ENCODE measurements at places on chromosomes 1 and 21.

- no peak for DNase-seq
Observed at GRCh38 chr1:5756434-5757186, 235.6 kb downstream of the NPHP4 start.

GRCh38 chr1:38133756-38134155 is 87.2 kb upstream of the POU3F1 start:
- no peak for DNase-seq

DNA sequence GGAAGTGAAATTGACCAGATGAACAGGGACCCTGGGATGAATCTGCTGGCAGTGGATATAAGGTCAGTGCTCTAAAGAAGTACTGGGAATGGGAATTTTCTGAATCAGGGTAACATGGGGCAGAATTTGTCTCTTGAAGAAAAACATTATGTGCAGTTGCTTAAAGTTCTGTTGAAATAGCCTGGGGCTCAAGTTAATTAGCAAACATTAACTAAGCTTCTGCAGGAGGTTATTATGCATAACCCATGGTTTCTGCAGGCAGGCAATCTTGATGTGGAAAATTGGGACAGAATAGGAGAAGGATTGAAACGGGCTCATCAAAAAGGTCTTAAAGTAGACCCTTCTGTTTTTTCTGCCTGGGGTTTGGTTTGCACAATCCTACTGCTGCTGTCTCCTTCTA is 14.0 kb downstream of the GSTM5 start:
- DNase-seq: no peak

- DNase-seq: no peak
Observed at GRCh38 chr1:55333461-55333860, 118.3 kb upstream of the USP24 start.

- no peak for DNase-seq
Observed at GRCh38 chr21:36945496-36946138, 20.9 kb downstream of the HLCS start.

GRCh38 chr1:113135460-113135859 is 62.5 kb downstream of the LRIG2 start:
- no peak for DNase-seq

GRCh38 chr1:60802884-60803283 is 279.5 kb upstream of the NFIA start:
- no peak for DNase-seq

GRCh38 chr1:44810101-44810761 is 1.9 kb downstream of the BTBD19 start:
- DNase-seq: no peak

DNA sequence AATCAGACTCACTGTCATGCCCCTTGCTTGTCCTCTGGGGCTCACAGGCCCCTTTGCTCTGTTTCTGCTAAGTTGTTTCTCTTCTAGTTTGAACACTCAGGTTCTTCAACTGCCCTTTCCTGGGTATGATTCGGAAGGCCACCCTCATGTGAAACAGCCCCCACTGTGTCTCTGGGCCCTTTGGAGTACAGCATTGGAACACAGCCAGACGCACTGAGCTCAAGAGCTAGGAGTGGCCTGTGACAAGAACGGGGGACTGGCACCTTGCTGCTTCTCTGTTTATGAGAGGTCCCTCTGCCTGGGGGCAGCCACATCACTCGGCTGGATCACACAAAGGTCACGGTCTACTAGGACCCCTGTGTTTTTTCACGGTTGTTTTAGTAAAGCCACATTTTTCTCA is 114.4 kb upstream of the ZC3H12A start:
- DNase-seq: no peak

- no peak for DNase-seq
Observed at GRCh38 chr1:111768625-111769024, 12.9 kb downstream of the DDX20 start.

- DNase-seq: no peak
Observed at GRCh38 chr21:41031701-41032220, 136.2 kb upstream of the BACE2 start.

GRCh38 chr1:81584398-81584797 is 216.3 kb upstream of the ADGRL2 start:
- DNase-seq: no peak

DNA sequence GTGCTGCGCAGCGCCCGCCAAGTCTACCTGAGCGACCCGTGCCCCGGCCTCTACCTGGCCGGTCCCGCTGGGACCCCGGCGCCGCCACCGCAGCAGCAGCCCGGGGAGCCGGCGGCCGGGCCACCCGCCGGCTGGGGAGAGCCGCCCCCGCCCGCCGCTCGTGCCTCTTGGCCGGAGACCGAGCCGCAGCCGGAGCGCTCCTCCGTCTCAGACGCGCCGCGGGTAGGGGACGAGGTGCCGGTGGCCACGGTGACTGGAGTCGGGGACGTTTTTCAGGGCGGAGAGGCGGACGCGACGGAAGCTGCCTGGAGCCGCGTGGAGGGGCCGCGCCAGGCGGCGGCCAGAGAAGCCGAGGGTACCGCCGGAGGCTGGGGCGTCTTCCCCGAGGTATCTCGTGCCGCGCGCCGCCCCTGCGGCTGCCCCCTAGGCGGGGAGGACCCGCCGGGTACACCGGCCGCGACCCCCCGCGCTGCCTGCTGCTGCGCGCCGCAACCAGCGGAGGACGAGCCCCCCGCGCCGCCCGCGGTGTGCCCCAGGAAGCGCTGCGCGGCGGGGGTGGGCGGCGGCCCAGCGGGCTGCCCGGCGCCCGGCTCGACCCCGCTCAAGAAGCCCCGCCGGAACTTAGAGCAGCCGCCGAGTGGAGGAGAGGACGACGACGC is 646 bp downstream of the IER5 start:
- no peak for DNase-seq

- no peak for DNase-seq
Observed at GRCh38 chr1:164650531-164650930, 91.5 kb downstream of the PBX1 start.

- no peak for DNase-seq
Observed at GRCh38 chr21:27526451-27526850, 559.6 kb upstream of the ADAMTS5 start.

GRCh38 chr1:155121249-155121648 is 6.4 kb upstream of the EFNA1 start:
- no peak for DNase-seq

DNA sequence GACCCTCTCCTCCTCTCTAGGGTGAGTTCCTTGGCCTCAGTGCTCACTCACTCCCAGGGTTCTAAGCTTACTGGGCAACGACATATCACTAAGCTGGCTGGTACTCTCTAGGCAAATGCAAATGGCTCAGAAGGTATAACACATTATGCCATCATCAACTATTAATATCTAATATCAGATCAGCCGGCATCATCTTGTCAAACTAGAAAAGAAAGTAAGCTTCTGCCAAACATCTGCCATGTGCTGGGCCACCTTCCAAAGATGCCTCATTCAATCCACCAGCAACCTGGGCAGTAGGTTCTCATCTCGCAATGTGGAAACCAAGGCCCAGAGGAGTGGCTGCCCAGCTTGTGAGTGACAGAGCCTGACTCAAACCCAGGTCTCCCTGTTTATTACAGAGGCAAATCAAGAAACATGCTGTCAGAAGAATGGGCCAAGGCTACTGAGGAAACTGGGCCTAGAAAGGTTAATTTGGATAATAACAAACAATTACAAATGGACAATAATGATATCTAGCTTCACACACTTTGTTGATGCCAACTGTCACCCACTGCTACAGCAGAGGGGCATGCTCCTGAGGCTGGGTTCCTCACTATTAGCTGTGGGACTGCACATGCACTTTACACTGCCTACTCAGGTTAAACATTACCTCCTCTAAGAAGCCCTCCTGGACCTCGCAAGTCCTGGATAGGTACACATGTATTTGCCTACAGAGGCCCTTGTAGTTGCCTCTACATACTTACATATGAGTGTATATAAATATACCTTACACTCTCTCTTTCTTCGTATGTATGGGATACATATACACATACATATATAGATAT is 183.3 kb upstream of the JUN start:
- no peak for DNase-seq

GRCh38 chr1:6205849-6206519 is at the start of gene RNF207:
Gene RNF207 (plus strand): TSS chr1:6206119. CDS start chr1:6206536, 417 bp downstream.
- DNase-seq: no peak

DNA sequence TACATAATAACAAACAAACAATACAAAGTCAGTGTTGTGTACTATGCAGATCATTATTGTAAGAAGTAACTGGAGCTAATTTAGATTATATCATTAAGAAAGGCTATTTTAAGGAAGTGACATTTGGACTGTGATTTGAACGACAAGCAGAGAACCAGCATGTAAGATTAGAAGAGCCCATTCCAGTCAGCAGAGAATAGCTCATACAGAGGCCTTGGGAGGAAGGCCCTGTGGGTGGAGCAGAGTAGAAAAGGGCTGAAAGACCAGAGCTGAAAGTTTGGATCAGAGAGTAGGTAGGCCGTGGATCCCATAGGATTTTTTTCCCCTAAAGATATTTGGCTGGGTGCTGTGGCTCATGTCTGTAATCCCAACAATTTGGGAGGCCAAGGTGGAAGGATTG is 190.1 kb downstream of the OMA1 start:
- no peak for DNase-seq

GRCh38 chr1:203555076-203555475 is 61.1 kb downstream of the OPTC start:
- DNase-seq: peak; percentile 20

- no peak for DNase-seq
Observed at GRCh38 chr1:224448453-224449017, 13.9 kb upstream of the WDR26 start.

DNA sequence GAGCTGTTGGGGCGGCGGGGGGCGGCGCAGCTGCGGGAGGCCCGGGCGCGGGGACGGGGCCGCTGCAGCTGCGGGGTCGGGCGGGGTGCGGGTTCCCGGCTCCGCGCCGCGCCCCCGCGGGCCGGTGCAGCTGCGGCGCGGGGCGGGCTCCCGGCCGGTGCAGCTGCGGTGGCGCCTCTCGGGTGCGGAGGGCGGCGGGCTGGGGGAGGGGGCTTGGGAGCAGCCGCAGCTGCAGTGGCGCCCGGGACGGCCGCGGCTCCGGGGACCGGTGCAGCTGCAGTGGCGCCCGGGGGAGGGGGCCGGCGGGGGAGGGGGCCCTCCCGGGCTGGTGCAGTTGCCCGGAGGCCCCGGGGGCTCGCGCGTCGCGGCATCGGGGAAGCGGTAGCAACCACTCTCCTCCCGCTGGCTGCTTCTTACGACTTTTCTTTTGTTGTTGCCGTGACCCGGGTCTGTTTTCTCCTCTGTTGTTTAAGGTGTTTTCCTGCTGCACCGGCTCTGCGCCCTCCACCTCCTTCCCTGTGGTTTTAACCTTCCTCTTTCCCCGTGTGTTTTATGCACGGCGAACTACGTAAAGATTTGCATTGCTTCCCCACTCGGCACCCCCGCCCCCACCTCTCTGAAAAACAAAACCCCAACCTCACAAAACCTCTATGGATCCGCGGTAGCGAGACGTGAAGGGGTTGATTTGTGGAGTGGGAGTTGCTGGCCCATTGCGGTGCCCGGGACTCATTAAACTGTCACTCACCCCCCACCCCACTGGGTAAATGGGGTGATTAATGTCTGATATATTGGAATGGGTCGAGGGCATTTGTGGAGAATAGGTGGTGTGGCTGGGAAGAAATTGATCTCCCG is 1.7 kb upstream of the ZBTB18 start:
- DNase-seq: no peak

GRCh38 chr21:32463367-32463766 is 50.9 kb downstream of the EVA1C start:
- no peak for DNase-seq

- peak; percentile 50 for DNase-seq
Observed at GRCh38 chr1:31111290-31111951, 45.9 kb upstream of the PUM1 start.

GRCh38 chr1:32886004-32886827 is at the start of gene HPCA:
Gene HPCA (plus strand): TSS chr1:32886491. CDS start chr1:32888899, 2,408 bp downstream.
- no peak for DNase-seq

GRCh38 chr1:58162952-58163550 is 383.5 kb downstream of the OMA1 start:
- peak; percentile 35 for DNase-seq

- DNase-seq: no peak
Observed at GRCh38 chr1:40844079-40844478, 18.1 kb downstream of the CITED4 start.

GRCh38 chr1:160325252-160325651 is 17.8 kb downstream of the COPA start:
- DNase-seq: no peak

GRCh38 chr1:53992085-53992874 is 25.7 kb downstream of the LDLRAD1 start:
- no peak for DNase-seq

DNA sequence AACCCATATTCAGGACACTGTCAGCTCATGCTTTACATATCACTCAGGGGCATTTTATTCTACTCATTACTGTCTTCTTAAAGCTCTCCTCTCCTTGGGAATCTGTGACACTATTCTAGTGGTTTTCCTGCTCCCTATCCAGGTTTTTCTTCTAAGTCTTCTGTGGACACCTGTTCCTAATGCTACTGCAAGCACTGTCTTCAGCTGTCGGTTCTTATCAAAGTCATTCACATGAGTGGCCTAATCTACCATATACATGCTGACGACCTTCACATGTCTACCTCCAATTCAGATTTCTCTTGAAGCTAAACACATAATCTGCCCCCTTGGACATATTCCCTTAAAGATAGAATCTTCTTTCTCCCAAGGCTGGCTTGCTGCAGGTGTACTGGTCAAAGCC is 39.8 kb upstream of the PRRX1 start:
- DNase-seq: no peak

GRCh38 chr1:53685272-53686051 is 53.5 kb downstream of the GLIS1 start:
- no peak for DNase-seq

- no peak for DNase-seq
Observed at GRCh38 chr1:40594187-40594531, 62.7 kb downstream of the ZNF684 start.

- no peak for DNase-seq
Observed at GRCh38 chr1:44630116-44630515, 44.2 kb downstream of the TMEM53 start.

GRCh38 chr1:230230273-230230672 is 163.2 kb downstream of the GALNT2 start:
- DNase-seq: no peak

DNA sequence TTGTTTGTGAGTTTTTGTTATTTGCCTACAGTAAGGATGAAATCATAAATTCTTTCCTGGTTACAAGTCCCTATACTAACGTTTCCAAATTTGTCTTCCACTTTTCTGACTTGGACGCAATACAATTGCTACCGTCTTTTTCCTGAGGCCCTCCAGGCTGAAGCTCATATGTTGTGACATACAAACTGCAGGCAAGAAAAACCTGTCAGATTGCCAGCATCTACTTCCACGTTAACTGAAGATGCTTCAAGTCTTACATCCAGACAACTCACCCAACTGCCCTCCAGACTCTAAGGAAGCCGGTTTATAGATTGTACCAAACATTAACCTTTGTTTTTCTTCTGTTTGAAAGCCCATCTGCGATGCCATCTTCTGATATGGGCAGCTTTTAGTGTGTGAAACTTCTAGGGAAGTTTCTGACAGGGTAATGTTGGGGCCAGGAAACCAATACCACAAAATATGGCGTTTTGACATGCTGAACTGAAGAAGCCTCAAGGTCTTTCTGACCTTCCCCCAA is 21.4 kb upstream of the RNF11 start:
- peak; percentile 48 for DNase-seq
